Foreskin keratinocyte (primary cell): ENCODE measurements at places on chromosomes 5 and 9.

DNA sequence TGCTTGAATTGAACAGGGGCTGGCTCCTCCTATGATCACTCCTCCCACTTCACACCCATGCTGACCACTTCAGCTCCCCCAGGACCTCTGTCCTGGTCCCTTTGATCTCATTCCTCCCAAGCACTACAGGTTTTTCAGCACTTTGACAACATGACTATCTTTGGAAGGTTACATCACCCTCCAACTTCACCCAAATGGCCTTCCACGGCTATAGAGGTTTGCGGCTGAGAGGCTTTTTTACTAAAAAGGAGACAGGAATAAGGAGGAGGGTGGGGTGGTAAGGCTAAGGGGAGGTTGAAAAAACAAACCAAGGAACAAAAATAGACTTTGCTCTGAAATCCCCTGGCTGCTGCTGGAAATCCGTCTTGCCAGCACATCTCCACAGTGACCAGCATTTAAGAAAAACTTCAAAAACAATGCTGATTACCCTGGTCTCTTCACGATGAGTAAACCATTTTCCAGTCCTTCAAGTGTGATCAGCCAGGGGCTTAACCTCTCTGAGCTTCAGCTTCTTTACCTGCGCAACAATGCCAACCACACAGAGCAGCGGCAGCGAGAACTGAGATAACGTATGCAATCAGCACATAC lies 102.7 kb downstream of the DPYSL3 start:
- no peak for DNase-seq

- DNase-seq, result no peak
Measured at GRCh38 chr5:86532429-86532828, 85.3 kb upstream of the COX7C start.

GRCh38 chr9:128669786-128670185 lies 13.1 kb upstream of the DYNC2I2 start:
- no peak for DNase-seq

GRCh38 chr9:16306586-16306985 lies 563.9 kb downstream of the BNC2 start:
- DNase-seq, result no peak

GRCh38 chr9:135830496-135830895 lies 76.8 kb downstream of the CAMSAP1 start:
- no peak for DNase-seq

GRCh38 chr5:5497152-5497788 lies 74.8 kb downstream of the ICE1 start:
- DNase-seq, result peak; percentile 31

DNA sequence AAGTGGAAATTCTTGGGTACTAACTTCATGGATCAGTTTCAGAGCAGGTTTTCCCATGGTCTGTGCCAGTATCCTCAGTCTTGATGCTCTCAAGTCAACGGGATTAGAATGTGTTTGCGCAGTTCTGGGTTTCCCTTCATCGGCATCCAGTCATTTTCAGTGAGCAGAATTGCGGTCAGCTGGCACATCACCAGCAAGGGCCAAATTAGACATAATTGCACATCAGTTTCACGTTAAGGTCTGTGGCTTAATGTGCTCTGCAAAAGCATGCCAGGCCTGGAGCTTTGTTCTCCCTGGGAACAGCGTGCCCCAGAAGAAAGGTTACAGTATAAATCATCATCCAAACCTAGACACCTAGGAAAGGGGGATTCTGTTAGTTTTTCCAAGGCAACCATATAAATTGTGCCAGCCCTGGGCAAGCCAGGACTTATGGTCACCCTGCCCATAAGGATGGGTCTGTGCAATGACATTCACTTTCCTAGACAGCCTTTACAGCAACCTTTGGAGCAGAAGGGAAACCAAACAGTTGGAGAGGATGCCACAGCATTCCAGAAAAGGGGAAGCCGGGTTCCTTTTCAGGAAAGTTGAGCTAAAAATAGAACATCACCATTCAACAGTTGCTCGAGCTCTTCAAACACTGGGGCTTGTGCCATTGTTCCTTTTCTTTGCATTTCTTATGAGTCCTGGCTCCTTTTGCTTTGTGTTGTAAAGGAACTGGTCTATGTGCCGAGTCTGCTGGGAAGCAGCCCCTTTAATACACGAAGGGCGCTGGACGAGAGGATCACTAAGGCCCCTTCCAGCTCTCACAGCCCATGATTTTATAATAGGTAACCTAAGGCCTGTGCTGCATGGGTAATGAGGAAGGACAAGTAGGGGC lies 23.1 kb downstream of the IQGAP2 start:
- no peak for DNase-seq

GRCh38 chr9:121954477-121955140 lies 138.5 kb downstream of the TTLL11 start:
- no peak for DNase-seq

DNA sequence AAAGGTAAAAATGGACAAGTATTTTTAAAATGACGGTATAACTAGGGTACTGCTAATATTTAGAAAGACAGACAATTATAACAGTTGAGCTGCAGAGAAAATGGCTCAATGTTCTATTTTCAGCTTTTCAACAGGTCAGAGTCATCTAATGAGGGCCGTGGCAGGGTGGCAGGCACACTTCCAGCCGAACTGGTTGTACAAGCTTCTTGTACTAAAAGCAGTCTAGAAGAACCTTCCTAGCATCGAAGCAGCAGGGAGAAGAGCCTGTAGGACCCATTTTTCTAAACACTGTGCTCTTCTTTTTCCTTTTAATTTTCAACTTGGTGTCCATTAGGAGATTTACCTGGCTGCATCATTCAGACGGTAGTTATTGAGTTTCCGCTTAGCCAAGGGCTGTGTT lies 85.6 kb downstream of the SLC28A3 start:
- peak; percentile 32 for DNase-seq

GRCh38 chr5:151140686-151141459 lies 16.7 kb downstream of the ANXA6 start:
- no peak for DNase-seq

GRCh38 chr9:84270847-84271530 lies 69.6 kb downstream of the SLC28A3 start:
- DNase-seq, result no peak

DNA sequence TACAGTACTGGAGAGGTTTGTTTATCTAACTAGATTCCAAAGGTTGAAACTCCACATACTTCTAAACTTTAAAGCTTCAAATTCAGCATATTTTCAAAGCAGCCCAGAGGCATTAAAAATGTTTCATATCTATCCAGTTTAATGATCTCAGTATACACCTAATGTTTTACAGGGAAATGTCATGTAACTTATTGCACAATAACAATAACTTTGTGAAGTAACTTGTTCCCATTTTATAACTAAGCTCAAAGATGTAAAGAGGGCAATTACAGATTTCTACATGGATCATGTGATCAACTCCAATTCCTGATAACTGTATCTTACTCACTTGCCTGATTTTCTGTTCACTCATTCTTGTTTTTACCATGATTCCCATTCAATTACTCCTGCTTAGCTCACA lies 610.0 kb downstream of the TAF11L14 start:
- no peak for DNase-seq

- DNase-seq, result no peak
Measured at GRCh38 chr5:61618577-61618976, 286.5 kb downstream of the ZSWIM6 start.

GRCh38 chr9:131419026-131419614 lies 25.2 kb downstream of the PRRC2B start:
- DNase-seq, result no peak

DNA sequence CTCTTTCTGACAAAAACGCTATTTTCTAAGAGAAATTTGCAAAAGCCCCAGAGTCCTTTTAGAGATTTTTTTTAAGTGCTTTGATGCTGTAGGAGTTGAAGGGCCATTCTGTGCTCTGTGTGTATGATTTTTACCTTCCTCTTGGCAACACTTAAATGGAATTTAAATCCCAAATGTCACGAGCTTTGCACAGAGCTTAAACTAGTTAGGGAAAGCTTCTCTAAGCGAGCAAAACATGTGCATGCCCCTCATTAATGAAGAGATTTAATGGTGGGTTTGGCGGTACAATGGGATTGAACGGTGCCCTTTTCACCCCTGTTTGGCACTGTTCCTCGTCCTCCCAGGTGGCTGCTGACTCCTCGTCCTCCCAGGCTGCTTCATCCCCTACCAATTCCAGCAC lies 220.7 kb downstream of the DRD1 start:
- DNase-seq, result no peak

GRCh38 chr5:76393035-76393680 lies 9.9 kb upstream of the IQGAP2 start:
- no peak for DNase-seq

DNA sequence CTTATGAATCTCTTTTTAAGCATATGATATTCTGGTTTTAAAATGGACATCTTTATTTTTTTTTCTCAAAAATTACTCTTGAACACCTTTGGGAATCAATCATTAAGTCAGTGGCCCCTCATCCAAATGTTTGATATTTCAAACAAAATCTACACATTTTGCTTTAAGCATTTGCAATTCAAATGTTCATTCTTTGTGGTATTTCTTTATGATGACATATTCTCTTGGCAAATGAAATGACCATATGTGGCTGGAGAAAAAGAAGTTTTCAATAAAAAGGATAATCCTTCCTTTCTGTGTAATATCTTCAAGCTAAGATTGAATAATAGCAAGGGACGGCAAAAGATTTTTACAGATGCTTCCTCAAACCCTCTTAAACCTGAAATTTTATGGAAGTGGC lies 420.8 kb downstream of the MTRR start:
- no peak for DNase-seq

DNA sequence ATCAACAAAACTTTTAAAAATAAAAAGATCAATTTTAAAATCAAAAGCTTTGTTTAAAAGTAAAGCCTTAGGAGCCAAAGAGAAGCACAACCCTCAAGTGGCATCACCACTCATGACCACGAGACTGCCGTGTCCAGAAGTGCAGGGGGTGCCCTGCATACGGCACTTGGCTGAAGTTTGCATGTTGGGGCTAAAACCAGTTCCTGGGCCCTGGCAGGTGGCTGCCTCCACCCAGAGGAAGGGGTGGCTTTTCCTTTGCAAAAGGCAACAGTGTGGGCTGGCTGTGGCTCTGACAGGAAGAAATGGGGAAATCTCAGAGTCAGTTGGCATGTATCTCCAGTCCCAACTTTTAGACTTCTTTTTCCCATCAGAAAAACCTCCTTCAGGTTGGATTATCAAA lies 15.3 kb downstream of the TRMO start:
- no peak for DNase-seq

DNA sequence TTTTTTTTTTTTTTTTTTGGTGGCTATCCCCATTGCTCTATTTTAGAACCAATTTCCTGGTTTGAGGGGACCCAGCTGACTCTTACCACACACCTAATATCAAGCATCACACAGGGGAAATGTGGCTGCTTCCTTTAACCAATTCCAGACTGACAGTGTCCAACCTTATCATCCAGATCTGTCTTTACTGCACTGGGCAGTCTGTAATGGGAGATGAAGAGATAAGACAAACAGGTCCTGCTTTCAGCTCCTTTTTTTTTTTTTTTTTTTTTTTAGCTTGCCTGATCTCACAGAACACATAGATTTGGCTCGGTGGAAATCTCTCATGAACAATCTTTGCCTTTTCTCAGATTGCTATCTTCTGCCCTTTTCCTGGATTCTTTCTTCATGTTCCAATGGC lies 198.8 kb upstream of the TYRP1 start:
- DNase-seq, result no peak

DNA sequence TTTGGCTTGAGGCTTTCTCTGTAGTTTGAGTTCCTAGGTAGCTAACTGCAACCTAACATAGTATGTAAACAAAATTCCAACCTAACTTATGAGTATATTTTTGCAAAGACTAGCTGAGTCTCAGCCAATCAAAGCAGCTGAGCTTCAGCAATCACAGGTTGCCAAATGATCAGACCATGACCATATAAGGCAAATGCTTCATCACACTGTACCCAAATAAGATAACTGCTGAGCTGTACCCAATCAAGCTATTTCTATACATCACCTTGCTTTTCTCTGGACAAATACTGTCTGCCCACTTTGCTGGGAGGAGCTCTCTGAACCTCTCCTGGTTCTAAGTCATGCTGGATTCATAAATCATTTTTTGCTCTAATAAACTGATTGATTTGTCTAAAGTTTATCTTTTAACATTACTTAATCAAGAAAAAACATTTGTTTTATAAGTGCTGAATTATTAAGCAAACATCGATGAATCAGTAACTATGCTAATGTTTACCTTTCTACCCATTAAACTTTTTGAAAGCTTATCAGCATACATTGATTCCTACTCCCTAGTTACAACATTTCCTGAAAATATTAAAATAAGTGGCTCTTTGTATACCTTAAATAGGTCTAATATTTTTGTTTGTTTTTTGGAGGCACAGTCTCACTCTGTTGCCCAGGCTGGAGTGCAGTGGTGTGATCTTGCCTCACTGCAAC lies 129.7 kb upstream of the PCA3 start:
- peak; percentile 28 for DNase-seq

DNA sequence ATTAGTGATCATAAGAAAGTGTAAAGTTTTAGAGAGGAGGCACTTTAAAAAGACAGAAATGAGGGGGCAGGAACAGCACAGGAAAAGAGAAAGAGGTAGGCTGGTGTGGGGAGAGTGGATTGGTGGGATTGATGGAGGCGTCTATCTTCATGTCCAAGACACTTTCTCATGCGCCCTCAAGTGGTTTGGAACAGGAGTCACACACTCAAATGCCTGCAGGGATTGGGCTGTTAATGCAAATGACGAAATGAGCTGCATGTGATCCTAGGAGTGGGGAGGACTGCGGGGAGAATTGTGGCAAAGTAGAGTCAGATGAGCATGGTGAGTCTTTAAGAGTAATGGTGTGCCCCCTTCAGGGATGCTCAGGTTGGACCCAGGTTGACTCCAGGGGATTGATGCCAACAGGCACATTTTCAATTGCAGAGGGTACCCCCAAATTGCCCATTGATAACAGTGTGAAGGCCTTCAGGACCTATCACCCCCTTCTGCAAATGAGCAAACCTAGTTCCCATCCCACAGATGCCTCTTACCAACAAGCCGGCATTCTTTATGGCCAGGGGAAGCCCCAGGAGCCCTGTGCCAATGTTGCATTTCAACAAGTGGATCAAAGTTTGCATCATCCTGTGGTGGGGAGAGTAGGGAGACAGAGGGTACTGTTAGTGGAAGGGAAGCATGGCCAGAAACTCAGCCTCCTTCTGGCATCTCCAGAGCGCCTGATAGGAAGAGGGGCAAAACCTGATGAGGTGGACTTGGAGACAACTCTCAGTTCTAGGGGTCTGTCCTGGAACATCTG lies 5.3 kb downstream of the SLC36A3 start:
- DNase-seq, result peak; percentile 54

- no peak for DNase-seq
Measured at GRCh38 chr5:1952444-1953099, 69.8 kb upstream of the IRX4 start.

GRCh38 chr5:176780176-176781053 lies 29.9 kb upstream of the UNC5A start:
- no peak for DNase-seq

GRCh38 chr5:55699041-55699688 lies 13.0 kb downstream of the SLC38A9 start:
- DNase-seq, result no peak

DNA sequence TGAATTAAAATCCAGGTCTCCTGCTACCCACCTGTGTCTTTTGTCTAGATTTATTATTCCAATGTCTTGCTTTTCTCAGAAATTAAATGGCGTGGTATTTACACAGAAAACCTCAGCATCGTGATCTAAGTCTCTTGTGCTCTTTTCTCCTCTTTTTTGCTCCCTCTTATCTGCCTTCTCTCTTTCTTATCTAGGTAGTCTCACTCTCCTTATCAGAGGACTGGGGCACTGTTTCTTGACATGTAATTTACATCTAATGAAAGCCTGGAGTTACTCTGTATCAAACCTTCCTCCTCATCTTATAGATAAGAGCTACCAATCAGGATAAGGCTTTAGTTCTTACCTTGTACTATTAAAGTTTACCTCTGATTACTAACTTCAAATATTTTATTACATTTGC lies 933.8 kb downstream of the TLE1 start:
- DNase-seq, result no peak
